ENCODE measurements at places on chromosomes 4 and X.

DNA sequence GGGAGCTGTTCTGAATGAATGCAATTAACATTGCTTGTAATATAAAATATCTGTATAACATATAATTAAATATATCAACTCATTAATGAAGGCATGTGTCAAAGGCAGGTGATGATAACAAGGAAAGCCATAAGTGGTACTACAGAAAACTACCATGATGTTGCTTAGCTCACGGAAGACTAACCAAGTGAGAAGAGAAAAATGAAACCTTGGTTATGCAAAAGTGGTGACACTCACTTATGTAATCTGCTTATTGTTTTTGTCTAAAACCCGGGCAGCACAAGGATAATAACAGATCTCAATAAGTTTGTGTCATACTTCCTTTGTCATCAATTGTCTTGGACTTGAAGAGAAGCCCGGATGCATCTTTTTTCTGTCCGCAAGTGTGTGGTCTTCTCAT, 156.4 kb downstream of the HS6ST2 start:
- DNase-seq = no peak

GRCh38 chrX:110302975-110303374, 14.9 kb downstream of the AMMECR1 start:
- no peak for DNase-seq

- no peak for DNase-seq
These were observed 39.6 kb downstream of the NUDT11 start for GRCh38 chrX:51456814-51457213.

- DNase-seq = no peak
These were observed 2.4 kb downstream of the CXCR3 start for GRCh38 chrX:71615954-71616353.

DNA sequence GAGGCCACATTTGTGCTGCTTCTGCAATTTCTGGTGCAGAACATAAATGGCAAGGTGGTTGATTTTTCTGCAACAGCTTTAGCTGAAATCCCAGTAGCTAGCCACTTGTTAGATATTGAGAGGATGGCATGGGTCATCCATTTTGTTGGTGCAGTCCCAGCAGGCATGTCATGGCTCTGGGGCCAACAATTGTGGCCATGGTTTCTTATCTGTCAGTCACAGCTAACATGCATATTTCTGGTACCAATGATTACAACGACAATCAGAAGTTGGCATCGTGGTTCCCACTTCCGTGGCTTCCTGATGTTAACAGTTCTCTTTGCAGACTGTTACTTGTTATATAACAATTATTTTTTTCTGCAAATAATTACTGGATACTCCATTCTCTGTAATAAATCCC, 42.8 kb upstream of the PRKG2 start:
- DNase-seq = no peak

DNA sequence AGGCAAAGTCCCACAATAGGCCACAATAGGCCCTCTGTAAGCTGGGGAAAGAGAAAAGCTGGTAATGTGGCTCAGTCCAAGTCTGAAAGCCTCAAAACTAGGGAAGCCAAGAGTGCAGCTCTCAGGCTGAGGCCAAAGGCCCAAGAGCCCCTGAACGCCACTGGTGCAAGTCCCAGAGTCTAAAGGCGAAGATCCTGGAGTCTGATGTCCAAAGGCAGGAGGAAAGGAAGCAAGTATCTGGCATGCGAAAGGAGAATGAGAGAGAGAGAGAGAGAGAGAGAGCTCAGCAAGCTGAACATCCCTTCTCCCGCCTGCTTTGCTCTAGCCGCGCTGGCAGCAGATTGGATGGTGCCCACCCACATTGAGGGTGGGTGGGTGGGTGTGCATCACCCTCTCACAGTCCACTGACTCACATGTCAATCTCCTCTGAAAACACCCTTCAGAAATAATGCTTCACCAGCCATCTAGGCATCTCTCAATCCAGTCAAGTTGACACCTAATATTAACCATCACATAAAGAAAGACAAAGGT, 30.9 kb upstream of the ELF2 start:
- DNase-seq = no peak

DNA sequence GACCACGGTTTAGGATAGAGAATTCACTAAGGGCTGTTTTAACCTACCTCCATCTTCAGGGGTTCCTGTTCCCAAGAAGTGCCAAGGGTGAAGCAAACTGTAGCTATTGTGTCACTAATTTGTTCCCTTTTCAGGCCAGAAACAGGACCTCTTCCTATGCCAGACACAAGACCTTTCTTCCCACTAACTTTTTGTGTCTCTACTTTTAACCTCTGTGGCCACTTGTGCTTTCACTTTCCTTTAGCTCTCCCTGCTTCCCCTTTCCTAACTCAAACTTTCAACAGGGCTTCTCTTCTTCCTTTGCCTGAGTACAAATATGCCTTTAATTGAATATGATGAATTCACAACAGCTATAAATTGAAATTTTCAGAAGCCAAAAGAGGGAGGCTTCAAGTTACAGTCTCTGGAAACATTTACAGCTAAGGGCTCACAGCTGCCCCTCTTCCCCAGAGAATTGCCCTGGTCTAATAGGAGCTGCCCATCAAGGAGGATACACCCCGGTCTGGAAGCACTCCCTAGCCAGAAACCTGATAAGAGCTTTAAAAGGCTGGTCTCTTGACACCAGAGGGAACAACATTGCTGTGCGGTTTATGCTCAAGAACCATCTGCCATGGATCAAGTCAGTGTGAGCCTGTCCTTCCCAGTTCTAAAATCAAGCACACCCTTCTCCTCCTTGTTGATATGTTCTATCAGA, 61.7 kb upstream of the PLS3 start:
- DNase-seq = no peak

DNA sequence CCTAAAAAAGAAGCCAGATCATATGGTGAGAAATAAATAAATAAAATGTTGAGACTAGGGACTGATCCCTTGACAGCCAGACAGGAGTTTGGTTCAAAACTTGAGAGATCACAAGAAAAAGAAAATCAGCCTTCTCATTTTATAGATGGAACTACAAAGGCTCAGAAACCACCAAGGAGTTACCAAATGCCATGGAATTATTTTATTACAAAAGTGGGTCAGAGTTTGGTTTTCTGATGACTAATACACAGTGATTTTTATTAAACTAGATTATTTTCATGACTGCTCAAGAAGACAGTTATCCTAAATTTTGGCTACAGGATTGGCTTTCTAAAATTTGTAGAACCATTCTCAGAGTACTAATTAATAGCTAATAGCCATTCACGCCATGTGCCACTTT, 6.2 kb downstream of the CXCL1 start:
- no peak for DNase-seq

- DNase-seq = no peak
These were observed 51.2 kb upstream of the C1QTNF7 start for GRCh38 chr4:15376594-15376993.

GRCh38 chr4:35562861-35563260, 681.5 kb downstream of the ARAP2 start:
- no peak for DNase-seq

DNA sequence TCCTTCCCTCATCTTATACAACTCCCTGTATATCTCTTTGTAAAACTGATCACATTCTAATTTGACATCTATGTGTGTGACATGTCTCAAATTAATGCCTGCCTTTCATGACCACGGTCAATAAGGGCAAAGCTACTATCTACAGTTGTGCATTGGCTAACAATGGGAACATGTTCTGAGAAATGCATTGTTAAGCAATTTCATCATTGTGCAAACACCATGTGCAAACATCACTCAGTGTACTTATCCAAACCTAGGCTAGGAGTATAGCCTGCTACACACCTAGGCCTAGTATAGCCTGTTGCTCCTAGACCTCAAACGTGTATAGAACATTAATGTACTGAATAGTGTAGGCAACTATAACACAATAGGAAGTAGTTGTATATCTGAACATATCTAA, 95.0 kb downstream of the BANK1 start:
- no peak for DNase-seq

DNA sequence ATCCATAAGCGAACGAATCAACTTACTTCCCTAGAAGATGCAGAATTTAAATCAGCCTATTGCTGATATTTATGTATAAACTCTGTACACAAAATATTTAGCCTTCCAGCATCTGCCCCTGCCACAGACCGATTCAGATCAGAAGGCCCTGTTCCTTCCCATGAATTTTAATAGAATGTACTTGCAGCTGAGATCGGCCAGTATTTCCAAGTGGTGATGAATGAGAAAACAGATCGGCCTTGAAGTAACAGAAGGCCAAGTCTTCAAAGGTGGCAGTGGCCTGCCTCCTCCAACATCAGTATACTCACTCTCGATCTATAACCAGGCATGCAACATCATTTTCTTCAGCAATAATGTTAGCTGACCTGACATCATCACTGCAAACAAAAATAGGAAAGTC, 66.4 kb downstream of the PRKG2 start:
- no peak for DNase-seq

DNA sequence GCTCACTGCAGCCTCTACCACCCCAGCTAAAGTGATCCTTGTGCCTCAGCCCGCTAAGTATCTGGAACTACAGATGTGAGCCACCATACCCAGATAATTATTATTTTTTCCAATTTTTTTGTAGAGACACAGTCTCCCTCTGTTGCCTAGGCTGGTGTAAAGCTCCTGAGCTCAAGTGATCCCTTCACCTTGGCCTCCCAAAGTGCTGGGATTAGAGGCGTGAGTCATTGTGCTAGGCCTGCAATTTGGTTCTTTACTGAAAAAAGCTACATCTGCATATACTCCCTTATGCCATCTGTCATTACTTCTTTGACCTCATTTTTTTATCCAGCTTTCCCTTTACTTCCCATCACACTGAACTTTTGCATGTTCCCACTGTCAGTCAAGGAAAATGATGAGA, 2012.4 kb upstream of the IGFBP7 start:
- no peak for DNase-seq

DNA sequence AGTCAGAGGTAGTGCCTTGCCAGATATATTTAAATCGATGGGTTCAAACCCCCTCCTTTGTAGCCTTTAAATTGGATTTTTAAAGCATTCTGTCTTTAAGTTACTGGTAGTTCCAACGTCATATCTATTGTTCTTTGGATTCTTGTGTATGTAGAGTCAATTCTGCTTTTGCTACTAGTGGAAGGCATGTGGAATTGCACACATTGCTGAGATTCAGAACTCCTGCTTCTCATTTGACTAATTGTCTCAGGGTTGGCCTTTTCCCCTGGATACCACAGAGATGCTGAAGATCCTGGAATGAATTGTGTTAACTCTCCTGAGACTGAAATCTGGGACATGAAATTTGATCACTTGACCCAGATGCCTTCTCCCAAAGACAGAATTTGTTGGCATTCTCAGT, 328.3 kb upstream of the RPS6KA3 start:
- no peak for DNase-seq

DNA sequence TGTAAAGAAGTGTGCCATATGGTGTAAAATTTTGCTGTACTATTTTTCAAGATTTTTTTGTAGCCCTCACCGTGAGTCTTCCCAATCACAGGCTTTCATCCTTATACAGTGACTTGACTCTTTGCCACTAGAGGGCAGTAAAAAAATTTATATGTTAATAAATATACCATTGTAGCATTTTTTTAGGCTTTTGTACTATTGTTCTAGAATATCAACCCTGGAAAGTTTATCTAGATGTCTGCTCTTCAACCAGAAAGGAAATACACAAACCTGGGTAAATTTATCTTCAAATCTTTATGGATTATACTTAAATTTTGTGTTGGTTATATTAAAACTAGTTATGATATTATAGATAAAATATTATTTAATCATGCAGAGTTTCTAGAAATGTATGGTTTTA, 235.3 kb downstream of the TENM3 start:
- no peak for DNase-seq

GRCh38 chr4:137997496-137997895, 244.7 kb downstream of the SLC7A11 start:
- no peak for DNase-seq

- no peak for DNase-seq
These were observed 10.4 kb downstream of the CCSER1 start for GRCh38 chr4:90137555-90137954.

GRCh38 chrX:11427453-11428071, 134.3 kb downstream of the AMELX start:
- DNase-seq = no peak

DNA sequence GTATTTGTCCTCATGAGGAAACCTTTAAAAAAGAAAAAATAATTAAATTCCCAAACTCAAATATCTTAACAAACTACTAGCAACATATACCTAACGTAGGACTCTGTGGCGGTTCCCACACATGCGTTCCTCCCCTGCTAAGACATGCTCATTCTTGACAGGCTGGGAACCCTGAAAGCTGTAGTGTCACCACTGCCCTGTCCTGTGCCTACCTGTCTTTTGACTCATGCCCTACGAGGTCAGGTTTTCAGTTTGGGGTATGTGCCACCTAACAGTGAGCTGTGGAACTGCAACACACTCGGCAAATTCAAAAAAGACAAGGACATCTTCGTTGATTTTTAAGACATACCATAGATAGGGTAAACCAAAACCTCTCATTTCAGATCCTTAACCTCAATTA, 17.8 kb downstream of the IDS start:
- DNase-seq = no peak

DNA sequence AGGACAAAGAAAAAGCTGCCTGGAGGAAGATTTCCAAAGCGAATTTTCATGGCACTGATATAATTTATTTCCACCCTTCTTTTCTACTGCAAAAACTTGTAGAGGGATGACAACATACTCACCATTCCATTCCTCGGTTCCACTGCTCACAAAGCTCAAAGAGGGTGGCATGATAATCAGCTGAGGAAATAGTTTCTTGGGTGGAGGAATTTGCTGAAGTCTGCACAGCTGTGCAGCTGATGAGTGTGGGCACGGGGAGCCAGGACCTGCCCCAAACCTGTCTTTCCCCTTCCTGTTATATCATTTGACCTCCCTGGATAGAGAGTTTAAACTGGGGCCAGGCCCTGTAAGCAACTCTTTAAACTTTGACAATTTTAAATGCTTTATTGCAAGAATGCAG, 160.6 kb downstream of the PACRGL start:
- DNase-seq = no peak

DNA sequence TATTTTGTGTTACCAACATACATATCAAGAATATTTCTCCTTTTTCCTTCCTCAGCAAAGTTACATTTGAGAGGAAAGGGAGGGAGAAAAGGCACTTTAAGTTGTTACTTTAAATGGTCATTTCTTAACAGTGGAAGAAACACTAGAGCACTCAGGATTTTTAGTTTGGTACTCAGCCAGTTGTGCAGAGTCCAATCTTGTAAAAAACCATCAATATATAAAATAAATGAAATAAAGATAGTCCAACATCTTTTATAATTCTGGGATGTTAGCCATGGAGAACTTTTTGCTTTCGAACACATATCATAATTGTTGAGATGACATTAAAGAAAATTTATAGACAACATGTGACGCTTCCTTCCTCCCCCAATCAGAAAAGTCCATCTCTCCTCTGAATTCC, 253.8 kb downstream of the QDPR start:
- no peak for DNase-seq

DNA sequence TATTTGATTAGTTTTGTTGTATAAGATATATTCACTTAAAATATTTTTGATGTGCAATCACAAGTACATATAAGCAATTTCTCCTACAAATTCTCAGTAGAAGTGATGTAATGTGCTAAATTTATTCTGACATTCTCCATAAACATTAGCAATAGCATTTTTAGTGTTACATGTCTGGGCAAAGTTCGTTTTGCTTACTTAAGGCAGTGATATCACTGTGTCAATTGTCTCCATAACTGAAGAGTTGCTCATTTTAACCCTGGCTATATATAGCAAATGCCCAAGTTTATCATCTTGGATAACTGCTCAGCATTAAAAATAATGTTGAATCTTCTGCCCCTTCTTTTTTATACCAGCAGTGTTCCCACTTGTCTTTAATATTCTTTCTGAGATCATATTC, 340.0 kb upstream of the NDST4 start:
- DNase-seq = no peak

All from activated T-helper 1 cell treated with Interleukin-2 at 50 U/mL for 16 hours (primary cell).